ENCODE measurements at places on chromosomes 1 and 21.

- no peak for DNase-seq
These were observed at the start of gene S100A14 for GRCh38 chr1:153616144-153616916. TSS of gene S100A14 (minus strand) at chr1:153616325. CDS start at chr1:153615858, 467 bp downstream.

DNA sequence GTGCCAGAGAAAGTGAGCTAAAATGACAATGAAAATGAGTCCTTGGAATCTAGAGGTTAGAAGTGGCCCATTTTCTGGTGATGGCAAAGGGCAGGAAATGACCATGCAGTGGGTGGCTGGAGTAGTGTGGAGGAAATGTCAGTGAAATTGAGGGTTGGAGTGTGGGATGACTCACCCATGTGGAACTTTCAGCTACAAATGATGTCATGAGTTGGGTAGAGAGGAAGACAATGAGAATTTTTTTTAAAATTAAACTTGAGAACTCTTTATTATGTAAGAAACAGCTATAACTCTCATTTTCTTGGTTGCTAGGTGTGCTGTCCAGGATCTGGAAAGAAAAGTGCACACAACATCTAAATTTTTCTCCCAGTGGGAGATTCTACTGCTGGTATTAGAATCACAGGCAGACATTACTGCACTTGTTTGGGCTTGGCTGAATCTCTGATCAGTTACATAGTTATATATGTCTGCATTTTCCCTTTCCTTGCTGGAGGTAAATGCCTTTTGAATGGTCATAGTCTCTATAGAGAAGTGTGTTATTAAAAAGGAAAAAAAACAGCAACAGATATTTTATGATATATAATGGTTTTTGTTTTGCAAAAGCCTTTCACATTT lies 56.8 kb upstream of the GNG12 start:
- DNase-seq, result no peak

GRCh38 chr1:76865696-76866286 lies 1.5 kb upstream of the ST6GALNAC5 start:
- no peak for DNase-seq

DNA sequence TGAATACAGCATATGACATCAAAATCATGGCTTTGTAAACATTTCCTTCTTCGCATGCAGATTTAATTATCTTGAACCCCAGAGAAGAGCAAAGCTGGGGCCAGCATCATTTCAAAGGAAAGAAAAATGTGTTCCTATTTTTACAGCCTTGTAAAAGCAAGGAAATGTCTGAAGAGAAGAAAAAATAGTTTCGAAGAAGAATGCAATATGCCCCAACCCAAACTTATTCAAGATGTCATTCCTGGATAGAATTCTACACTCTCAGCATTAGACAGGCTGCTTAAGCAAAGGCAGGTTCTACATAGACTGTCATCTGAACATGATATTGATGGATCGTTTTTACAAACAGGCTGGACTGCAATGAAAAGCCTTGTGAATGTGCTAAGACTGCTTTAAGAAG lies 900.8 kb downstream of the TTLL7 start:
- no peak for DNase-seq

GRCh38 chr1:75135573-75136194 lies 1.5 kb downstream of the LHX8 start:
- DNase-seq, result no peak

GRCh38 chr1:13556224-13556764 lies 27.3 kb upstream of the PDPN start:
- no peak for DNase-seq

GRCh38 chr21:42624095-42624790 lies 29.2 kb upstream of the PDE9A start:
- DNase-seq, result peak; percentile 14

DNA sequence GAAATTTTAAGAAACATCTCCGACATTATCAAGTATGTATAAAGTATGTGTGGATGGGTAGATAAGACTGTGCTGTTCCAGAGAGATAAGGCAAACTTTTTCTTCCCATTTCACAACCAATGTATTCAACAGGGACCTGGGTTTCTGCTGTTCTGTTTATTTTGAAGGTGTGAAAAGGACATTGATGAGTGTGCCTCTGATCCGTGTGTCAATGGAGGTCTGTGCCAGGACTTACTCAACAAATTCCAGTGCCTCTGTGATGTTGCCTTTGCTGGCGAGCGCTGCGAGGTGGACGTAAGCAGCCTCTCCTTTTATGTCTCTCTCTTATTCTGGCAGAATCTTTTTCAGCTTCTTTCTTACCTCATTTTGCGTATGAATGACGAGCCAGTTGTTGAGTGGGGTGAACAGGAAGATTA lies 174.0 kb downstream of the CRB1 start:
- no peak for DNase-seq

DNA sequence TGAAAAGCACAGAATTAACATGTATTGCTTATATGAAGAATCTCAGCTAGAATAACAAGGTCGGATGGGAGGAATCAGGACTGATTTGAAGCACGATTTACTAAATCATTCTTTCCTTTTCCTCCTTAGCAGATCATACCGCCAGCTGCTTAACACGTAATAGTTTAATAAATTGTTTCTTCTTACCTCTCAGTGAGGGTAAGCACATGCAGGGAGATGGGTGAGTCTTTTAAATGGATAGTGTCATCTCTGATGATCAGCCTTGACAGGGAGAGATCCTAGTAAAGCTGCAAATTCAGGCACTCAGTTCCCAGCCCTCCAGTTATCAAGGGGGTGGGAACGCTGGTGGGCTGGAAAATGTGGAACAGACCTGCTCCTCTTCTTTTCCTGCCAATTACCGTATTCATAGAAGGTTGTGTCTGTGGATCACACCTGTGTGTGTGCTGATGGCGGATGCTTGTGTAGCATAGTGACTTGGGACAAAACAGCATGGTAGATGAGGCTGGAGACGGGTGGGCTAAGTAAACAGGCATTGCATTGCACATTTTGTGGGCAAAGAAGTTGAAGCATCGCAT lies 30.7 kb downstream of the NTPCR start:
- DNase-seq, result no peak

- no peak for DNase-seq
These were observed 14.5 kb upstream of the CFHR4 start for GRCh38 chr1:196873385-196873784.

- DNase-seq, result no peak
These were observed 668.6 kb upstream of the NCAM2 start for GRCh38 chr21:20329636-20330035.

DNA sequence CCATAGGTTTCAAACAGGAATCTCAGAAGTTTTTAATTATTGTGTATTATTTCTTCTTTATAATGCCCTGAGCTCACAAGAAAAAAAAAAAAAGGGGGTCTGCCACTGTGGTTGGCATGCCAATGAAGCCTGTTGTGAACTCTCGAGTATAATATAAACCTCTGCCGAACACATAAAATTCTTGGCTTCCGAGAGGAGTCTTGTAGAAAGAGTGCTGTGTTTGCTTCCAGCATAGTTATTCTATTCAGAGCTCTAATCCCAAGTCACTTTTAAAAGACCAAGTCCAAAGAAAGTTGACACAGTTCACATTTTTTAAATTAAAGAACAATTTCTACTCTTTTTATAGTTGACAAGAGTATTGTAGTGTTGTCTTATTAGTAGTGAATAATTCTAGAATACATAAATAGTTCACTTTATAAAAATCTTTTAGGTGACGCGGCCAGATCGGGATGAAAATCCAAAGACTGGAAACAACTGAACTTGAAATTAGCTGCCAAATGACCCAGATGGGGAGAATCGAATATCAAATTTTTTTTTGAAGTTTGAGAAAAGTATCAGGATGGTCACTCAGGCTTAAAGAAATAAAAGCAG lies 293.2 kb downstream of the DUSP10 start:
- no peak for DNase-seq

DNA sequence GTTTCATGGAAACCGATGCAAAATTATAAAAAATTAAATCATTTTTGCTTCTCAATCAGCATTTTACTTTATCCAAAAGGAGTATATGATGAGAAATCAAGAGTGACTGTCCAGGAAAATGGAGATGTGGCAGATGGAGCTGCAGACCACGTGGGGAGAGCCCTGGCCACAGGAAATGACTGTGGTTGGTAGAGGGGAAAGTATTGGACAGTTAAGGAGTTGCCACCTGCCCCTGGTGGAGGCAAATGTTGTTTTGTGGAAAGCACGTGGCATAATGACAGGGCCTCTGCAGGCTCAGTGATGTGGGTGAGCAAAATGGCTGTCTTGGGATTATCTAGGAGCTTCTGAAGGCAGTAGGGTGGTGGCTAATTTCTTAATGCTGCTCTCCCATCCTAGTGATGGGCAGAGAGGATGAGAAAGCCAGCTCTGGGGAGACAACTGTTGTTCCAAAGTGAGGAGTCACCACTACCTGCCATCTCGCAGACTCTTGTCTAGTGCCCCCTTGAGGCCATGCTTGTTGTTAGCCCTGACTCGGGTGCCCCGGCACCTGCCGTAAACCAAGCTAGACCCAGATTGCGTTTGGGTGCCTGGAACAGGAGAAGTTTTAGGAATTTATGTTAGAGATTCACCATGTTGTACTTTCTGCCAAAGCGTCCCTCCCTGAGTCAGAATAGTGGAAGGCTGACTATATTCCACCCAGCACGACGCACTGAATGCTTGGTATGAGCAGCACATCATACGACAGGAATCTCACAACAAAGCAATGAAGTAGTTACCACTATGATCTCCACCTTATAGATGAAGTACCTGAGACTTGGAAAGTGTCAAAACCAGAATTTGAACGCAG lies 144.0 kb downstream of the ROR1 start:
- no peak for DNase-seq

GRCh38 chr1:212554401-212554800 lies 54.2 kb upstream of the ATF3 start:
- no peak for DNase-seq

DNA sequence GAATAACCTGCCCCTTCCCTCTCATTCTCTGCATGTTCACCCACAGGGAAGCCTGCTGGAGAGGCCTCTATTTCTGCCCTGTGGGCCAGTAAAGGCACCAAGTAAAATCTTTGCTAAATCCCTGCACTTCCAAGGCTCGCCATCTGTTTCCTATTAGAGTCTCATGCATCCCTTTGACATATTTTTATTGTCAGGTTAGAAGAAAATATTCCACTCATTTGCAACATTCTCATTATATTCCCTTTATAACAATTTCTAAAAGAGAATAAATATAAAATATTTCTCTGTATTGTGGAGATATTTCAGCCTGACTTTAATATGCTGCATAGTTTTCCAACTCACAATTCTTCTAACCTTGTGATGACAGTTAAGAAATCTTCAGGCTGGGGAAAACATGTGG lies 340.4 kb upstream of the VAMP3 start:
- DNase-seq, result no peak

GRCh38 chr1:66563094-66563800 lies 29.3 kb downstream of the SGIP1 start:
- DNase-seq, result no peak

DNA sequence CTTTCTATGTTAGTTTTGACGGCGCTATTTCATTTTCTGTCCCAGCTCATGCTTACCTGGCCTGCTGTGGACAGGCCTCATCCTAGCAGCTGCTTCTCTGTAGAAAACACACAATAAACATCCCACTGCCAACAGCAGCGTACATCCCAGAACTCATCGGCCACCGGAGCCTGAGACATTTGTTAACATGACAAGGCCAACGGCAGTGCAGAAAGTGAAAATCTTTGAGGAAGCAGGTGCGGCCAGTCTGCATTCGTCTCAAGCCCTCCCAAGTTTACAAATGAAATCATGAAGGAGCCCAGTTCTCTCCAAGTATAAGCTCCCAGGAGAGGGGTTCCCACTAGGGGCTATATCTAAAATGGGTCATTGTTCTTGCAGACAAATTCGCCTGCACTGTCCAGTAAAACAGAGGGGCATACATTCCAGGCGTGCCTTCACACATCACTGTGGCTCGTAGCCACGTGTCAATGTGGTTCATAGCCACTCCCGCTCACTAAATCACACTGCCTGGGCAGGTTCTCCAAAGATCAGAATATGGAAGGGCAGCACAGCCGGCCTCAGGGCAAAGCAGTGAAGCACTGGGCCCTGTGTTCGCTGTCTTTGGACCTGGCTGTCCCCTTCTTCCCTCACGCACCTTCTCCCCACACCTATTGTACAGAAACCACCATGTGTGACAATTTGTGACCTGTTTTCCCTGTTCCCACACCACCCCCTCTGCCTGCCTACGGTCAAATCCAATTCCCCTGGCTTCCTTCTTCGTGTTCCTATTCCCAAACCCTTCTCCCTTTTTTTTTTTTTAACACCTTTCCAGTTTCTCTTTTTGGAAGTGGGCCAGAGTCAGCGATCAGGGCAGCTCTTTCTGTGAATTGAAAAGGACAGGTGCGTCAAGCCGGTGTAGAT lies 27.0 kb upstream of the ABCG1 start:
- DNase-seq, result no peak

- DNase-seq, result no peak
These were observed 992.7 kb downstream of the TTLL7 start for GRCh38 chr1:83006271-83006670.

- no peak for DNase-seq
These were observed 332.4 kb upstream of the ZP4 start for GRCh38 chr1:238223076-238223640.

DNA sequence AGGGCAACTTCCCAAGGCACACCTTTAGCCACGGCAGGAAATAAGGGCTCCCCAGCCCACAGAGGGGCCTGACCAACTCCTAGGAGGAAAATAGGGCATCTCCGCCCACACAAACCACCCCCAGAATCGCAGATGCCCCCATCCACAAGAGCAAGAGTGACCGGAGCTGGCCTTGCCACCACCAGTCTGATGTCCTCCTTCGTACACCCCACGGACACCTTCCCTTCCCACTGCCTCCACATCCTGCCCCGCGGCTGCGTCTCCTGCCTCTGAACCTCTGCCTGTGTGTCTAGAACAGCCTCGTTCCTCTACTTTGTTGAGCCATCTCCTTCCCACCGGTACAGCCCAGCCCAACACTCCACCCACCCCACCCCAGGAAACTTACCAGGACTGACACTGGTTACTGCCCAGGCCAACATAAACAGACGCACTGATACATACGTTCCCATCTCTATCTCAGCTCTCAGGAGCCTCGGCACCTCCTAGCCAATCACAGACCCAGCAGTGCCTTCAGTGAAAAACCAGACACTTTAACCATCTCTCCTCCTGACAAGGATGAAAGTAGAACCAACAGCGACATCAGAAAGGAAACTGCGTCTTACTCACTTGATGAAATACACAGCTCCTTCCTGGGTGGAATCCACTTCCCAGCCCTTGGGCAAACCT lies 7.6 kb upstream of the PLEKHA6 start:
- no peak for DNase-seq

GRCh38 chr1:191907121-191907520 lies 251.1 kb upstream of the RGS18 start:
- no peak for DNase-seq

GRCh38 chr1:41743366-41743765 lies 175.4 kb downstream of the HIVEP3 start:
- no peak for DNase-seq

GRCh38 chr1:47669081-47669585 lies 231.3 kb downstream of the FOXD2 start:
- no peak for DNase-seq

Measured in activated effector memory CD4-positive, alpha-beta T cell treated with anti-CD3 and anti-CD28 coated beads, Interleukin-2, amount 50 U/mL, for 16 hours (primary cell).